ENCODE measurements at places on chromosomes 2 and 18. TPM values are rescaled to one million over a fixed set of nuclear protein-coding genes. Genes with fewer than 3 reads are reported as not detected.

- no peaks in the 10 kb centered on the region for H3K27me3 ChIP-seq
- H3K4me3 ChIP-seq: no peak overlapping the region
- H3K4me1 ChIP-seq: peaks cover 7% of the 10 kb centered on the region
- H3K27ac ChIP-seq: no peak overlapping the region
- H3K36me3 ChIP-seq: no peaks in the 10 kb centered on the region
Measured at GRCh38 chr18:50656396-50656795, 96.5 kb downstream of the MAPK4 start.

- H3K4me3 ChIP-seq: no peak overlapping the region
- no peaks in the 10 kb centered on the region for H3K27me3 ChIP-seq
- no peak for DNase-seq
- no peaks in the 10 kb centered on the region for H3K36me3 ChIP-seq
Measured at GRCh38 chr2:65605058-65605742, 172.8 kb upstream of the SPRED2 start.

GRCh38 chr2:26640331-26640745 is 828 bp downstream of the CIB4 start:
- H3K27ac ChIP-seq: no peak overlapping the region
- H3K4me1 ChIP-seq: no peaks in the 10 kb centered on the region
- no peaks in the 10 kb centered on the region for H3K36me3 ChIP-seq
- no peaks in the 10 kb centered on the region for H3K27me3 ChIP-seq

DNA sequence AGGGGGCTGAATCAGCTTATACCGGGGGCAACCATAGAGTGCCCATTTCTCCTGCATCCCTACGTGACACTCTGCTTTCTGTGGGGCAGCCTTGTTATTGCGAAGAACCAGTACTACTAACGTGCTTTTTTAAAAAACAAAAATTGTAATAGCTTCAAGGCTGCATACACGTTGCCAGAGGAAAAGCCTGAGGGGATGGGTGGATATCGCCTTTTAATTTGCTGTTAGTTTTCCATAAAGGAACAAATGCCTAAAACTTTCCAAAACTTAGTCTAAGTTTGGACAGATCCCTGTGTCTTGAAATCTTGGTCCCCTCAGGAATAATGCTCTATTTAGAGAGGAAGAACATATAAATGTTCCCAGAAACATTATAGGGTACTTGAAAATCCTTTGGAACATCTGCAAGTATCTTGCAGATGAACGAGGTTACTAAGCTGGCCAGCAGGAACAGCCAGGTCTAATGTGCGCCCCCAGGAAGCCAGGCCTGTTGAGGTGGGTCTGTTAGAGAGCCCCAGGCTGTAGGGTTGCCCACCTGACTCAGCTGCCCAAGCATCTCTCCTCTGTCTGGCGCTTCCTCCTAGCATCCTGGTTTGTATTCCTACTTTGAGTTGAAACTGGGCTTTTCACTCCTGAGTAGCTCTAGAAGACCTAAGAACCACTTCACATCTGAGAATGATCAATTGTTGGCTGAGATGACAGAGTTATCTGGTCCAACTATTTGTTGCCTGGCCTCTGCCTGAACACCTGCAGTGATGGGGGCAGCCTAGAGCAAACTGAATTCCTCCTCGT is 96.9 kb downstream of the TGOLN2 start:
- H3K4me3 ChIP-seq: no peak overlapping the region
- no peaks in the 10 kb centered on the region for H3K36me3 ChIP-seq
- peaks cover 7% of the 10 kb centered on the region for H3K4me1 ChIP-seq
- no peaks in the 10 kb centered on the region for H3K27me3 ChIP-seq
- no peak overlapping the region for H3K27ac ChIP-seq
- no peak for DNase-seq

GRCh38 chr2:232563580-232563979 is 13.1 kb downstream of the EIF4E2 start:
- H3K36me3 ChIP-seq: no peaks in the 10 kb centered on the region
- DNase-seq: no peak
- H3K27ac ChIP-seq: no peak overlapping the region
- H3K27me3 ChIP-seq: no peaks in the 10 kb centered on the region
- H3K4me1 ChIP-seq: no peaks in the 10 kb centered on the region

DNA sequence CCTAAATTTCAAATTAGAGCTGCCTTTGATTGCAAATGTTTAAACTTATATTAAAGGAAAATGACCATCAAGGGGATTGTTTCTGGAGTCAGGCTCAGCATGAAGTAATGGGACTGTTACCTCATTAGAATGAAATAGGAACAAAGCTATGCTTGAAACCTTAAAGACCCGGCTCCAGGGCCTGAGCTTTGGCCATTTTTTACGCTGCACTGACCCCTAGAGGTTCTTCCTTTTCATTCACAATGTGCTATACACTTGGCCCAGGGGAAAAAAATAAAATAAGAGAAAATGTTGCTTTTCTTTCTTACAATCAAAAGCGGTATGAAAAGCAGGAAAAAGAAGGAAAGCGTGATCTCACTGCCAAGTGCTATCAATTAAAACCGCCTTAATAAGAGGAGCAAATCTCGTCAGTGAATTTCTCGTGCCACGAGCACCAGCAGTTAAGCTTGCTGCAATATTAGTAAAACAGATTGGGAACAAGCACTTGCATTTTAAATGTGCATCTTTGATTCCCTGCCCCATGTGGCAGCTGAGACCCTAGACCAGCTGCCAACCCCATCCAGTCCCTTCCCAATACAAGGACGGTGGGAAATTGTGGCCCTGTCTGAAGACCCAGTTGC is 96.6 kb downstream of the MBD2 start:
- no peaks in the 10 kb centered on the region for H3K4me1 ChIP-seq
- H3K27ac ChIP-seq: no peak overlapping the region
- no peaks in the 10 kb centered on the region for H3K36me3 ChIP-seq
- H3K27me3 ChIP-seq: no peaks in the 10 kb centered on the region
- no peak for DNase-seq

PROKR1 gene
- total RNA-seq: not detected

HOXD1 gene
- 0.23 TPM for total RNA-seq

ACVR1C gene
- 2.2 TPM for total RNA-seq

SLC4A3 gene
- 98.5 TPM for total RNA-seq

GKN2 gene
- not detected for total RNA-seq

FIGN gene
- 15.5 TPM for total RNA-seq

TSPYL6 gene
- not detected for total RNA-seq

SCN7A gene
- 69.0 TPM for total RNA-seq

All from ovary (tissue), 10 donors.